Astrocyte of the cerebellum (primary cell): ENCODE measurements at places on chromosomes 5 and 9.

- no peak for DNase-seq
Measured at GRCh38 chr5:38932854-38933408, 87.1 kb downstream of the OSMR start.

- peak; percentile 19 for DNase-seq
Measured at GRCh38 chr5:96509721-96510350, 76.8 kb upstream of the PCSK1 start.

GRCh38 chr5:43416803-43417394, 4.7 kb upstream of the CCL28 start:
- DNase-seq = no peak

DNA sequence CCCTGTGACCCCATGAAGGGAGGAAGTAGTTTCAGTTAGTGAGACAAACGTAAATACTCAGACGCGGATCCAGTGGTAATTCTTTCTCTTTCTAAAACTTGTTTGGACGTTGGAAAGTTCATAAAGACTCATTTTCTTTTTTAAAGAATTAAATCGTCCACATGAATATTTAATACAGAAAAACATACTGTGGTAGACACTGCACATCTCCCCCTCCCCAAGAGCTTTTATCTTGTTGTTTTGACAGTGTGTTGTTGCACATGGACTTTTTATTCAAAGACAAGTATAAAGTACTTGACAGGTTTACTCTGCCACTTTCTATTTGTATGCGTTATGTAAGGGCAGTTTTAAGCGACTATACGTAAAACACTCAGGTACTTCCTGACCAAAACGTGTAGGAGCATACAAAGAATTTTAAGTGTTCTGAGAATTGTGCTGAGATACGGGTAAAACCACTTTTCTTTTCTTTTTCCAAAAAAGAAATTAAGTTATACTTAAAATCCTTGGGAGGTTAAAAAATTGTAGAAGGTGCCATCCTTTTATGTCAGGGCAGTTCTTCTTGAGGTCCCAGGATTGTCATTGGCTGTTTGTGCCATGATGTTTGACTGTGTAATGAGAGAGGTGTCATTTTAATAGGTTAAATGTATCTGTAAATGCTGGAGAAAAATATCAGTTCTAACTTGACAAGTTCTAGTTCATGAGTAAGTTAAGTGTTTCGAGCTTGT, 1.3 kb downstream of the NIPBL start:
- DNase-seq = no peak

- no peak for DNase-seq
Measured at GRCh38 chr5:116671211-116671736, 96.7 kb upstream of the SEMA6A start.

DNA sequence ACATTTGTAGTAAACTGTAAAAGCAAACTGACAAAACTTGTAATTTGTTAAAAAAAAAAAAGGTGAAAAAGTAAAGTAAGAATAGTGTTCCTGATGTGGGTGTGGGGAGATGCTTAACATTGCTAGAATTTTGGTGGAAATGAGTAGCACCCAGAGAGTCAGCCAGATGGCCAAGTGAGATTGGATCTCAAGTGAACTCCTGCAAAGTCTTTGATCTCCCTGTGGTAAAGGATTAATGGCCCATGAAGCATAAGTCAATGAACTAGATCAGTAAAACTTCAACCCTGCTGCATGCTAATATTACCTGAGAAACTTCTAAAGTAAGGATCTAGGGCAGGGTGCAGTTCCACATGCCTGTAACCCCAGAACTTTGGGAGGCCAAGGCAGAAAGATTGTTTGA, 19.0 kb upstream of the FAM169A start:
- DNase-seq = peak; percentile 19
